ENCODE measurements at places on chromosomes 7 and 10. TPM values are rescaled to one million over a fixed set of nuclear protein-coding genes. Genes with fewer than 3 reads are reported as not detected.

Gene GPR85
- 2.9 TPM for total RNA-seq

DNA sequence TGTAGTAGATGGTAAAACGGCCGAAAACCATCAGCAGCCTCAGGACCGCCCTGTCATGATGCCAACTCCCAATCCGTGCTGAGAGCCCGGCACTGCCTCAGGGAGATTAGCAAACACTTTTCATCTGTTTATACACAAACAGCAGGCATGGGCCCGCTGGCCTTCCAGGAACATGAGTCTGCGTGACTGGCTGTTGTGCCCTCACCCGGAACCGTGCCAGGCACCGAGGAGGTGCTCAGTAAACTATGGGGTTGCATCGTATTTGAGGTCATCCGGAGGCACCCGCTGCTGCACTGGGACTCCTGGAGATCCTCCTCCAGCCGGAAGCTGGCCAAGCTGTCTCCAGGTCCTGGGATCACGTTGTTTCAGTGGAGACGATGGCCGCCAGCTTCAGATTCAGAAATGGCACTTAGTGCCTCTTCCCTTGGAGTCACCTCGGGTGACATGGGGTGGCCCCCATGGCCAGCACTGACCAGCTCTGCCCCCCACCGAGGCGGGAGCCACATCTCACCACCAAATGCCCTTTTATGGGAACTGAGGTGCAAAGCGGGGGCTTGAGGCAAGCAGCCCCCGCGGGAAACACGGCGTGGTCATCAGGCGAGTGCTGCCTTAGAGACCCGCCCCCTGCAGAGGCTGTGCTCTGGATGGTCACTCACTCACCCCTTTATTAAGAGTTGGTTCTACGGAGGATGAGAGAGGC is 585.9 kb downstream of the PTPRN2 start:
- no peaks in the 10 kb centered on the region for H3K27me3 ChIP-seq
- H3K4me3 ChIP-seq, result no peak overlapping the region
- H3K36me3 ChIP-seq, result no peaks in the 10 kb centered on the region
- no peak overlapping the region for H3K27ac ChIP-seq
- H3K4me1 ChIP-seq, result no peaks in the 10 kb centered on the region

- H3K27me3 ChIP-seq, result no peaks in the 10 kb centered on the region
- no peak overlapping the region for H3K27ac ChIP-seq
- peak overlapping the region; percentile 14 for H3K4me3 ChIP-seq
- H3K36me3 ChIP-seq, result peaks cover 20% of the 10 kb centered on the region
- peaks cover 17% of the 10 kb centered on the region for H3K4me1 ChIP-seq
Observed at GRCh38 chr10:94361171-94361794, 1.5 kb downstream of the NOC3L start.

- no peak for DNase-seq
- no peaks in the 10 kb centered on the region for H3K27me3 ChIP-seq
- H3K27ac ChIP-seq, result no peak overlapping the region
- H3K4me1 ChIP-seq, result no peaks in the 10 kb centered on the region
- no peaks in the 10 kb centered on the region for H3K36me3 ChIP-seq
Observed at GRCh38 chr7:23709081-23709750, 803 bp upstream of the STK31 start.

GRCh38 chr7:47571331-47572093 is 10.4 kb downstream of the TNS3 start:
- H3K36me3 ChIP-seq, result no peaks in the 10 kb centered on the region
- DNase-seq, result peak; percentile 89
- peak overlapping the region; percentile 0 for H3K4me3 ChIP-seq
- peak overlapping the region; percentile 86 for H3K27ac ChIP-seq
- no peaks in the 10 kb centered on the region for H3K27me3 ChIP-seq
